Right ventricle myocardium inferior (tissue), 1 donor: ENCODE measurements at places on chromosomes 16 and 17.
A peak's percentile ranks its signal among the peaks of the same experiment; 100 is the strongest.

DNA sequence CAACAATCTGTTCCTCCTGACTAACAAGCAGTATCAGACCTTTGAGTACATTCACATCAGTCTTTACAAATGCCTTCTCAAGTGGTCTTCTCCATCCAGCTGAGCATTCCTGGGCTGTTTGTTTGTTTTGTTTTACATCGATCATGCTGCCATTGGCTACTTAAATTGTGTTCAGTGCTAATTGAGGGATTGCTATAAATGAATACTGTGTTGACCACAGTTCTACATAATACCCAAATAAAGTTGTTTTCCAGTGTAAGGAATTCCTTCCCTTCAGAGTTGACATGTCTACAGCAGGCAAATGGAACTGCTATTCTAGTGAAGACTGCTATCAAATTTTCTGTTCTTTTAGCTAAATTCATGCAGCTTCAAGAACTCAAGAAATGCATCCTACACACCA, 3.2 kb downstream of the CDH8 start:
- DNase-seq, result no peak

DNA sequence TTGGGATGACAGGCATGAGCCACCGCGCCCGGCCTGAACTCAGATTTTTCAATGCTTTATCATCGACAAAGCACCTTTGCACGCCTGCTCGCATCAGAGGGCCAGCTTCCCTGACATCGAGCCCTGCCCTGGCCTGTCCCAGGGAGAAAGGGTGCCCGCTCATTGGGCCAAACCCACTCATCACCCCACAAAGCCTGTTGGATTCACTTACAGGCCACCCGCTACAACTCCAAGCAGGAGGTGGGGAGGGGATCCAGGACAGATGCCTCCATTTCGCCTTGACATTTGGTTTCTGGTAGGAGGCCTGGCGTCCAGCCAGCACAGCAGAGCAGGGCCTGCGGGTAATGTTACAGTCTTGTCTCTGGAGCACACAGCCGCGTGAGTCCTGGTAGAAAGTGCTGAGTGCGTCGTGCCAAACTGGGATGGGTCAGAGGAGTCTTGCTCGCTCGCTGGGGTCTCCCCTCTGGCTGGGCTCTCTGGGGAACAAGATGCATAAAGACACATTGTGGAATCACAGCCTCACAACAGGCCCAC, 19.8 kb downstream of the SMTNL2 start:
- peak; percentile 92 for DNase-seq

DNA sequence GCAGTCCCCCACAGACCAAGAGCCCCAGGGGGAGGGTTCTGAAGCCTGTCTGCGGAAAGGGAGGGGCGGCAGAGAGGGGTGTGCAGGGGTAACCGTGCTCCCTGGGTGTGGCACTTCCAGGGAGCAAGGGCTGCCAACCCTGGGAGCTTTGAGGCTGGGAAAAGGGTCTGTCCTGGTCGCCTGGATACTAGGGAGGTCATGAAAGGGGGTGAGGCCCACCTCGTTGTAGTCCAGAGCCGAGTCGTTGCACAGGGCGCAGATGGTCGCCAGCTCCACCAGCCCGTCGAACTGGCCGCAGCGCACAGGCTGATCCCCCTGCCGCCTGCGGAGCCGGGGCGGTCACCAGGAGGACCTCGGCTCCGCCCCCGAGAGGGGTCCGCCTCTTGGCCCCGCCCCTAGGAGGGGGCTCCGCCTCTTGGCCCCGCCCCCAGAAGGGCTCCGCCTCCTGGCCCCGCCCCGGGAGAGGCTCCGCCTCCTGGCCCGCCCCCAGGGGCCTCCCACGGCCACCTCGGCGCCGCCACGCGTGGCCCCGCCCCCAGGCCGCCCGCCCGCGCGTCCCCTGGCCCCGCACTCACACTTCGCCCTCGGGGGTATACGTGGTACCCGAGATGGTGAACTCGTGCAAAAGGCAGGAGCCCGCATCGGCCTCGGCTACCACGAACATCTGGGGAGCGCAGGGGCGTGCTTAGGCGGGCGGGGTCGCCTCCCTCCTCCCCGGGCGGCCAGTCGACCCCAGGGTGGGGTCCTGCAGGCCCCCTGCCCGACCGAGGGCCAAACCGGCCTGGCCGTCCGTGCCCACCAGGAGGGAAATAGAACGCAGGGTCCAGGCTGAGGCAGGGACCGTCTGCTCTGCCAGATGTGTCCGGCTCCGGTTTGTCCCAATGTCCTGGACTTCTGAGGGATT, 19.5 kb downstream of the ATP2A3 start:
- no peak for DNase-seq

- no peak for DNase-seq
These were observed 125.5 kb downstream of the ZNF18 start for GRCh38 chr17:11871773-11872172.

GRCh38 chr17:28716740-28717577, 709 bp downstream of the RAB34 start:
- no peak for DNase-seq

DNA sequence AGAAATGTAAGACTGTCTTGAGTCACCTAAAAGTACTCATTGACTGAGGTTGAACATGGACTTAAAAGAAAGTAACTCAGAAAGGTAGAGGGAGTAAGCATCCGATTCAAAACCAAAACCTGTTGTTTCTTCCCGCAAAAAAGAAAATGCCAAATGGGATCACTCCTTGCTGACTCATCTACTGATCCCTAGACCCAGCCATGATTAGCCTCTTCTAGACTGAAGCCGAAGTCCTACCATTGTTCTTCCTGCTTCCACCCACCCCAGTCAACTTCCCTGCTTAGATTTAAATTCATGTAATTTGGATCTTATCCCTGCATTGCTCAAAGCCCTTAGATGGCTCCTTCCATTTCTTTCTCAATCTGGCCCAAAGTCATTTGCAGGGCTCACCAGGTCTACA, 760.5 kb upstream of the SOX9 start:
- DNase-seq, result no peak

DNA sequence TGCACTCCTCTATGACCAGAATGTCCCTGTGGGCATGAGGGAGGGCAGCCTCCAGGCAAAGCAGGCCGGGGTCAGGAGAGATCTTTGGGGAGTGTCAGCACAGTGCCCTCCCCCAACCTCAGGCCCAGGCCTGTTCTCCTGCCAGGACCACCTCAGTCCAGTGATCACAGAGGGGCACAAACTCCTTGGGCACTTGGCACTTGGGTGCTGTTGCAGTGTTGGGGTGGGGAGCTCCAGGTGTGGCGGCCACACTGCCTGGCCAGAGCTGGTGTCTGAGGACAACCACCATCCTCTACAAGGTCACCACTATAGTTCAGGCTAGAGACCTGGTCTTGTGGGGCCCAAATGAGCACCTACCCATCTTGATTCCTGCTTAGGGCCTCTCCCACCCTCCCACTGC, 37.2 kb downstream of the SMPD3 start:
- DNase-seq, result no peak

GRCh38 chr16:3014971-3015370, 2.2 kb downstream of the CLDN9 start:
- DNase-seq, result no peak

DNA sequence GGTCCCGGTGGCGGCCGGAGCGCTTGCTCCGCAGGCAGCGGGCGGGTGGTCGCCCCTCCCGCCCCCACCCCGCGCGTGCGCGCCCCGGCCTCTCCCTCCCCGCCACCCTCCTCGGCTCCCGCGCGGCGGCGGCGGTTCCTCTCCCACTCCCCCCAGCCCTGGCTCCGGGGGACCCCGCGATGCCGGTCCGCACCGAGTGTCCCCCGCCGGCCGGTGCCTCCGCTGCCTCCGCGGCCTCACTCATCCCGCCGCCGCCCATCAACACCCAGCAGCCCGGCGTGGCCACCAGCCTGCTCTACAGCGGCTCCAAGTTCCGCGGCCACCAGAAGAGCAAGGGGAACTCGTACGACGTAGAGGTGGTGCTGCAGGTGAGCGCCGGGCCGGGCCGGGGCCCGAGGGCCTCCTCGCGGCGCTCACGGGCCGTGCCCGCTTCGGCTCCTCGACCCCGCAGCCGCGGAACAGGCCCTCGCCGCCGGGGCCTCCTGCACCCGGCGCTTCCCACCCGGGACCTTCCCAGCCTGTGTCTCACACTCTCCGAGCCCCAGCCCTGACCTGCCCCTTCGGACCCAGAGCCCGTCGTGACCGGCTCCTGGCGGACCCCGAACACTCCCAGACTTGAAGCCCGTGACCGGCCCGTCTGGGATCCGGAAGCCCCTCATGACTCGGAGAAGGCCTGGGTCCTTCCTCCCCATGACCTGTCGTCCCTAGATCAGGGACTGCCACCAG, 490 bp downstream of the GID4 start:
- DNase-seq, result peak; percentile 79

- DNase-seq, result no peak
These were observed 259.9 kb upstream of the RPL38 start for GRCh38 chr17:73943416-73944110.

- DNase-seq, result no peak
These were observed at the start of gene HYDIN for GRCh38 chr16:71230122-71230845. Gene HYDIN, minus strand, starts transcription at chr16:71230722. Its CDS starts 43,827 bp downstream, at chr16:71186895.

DNA sequence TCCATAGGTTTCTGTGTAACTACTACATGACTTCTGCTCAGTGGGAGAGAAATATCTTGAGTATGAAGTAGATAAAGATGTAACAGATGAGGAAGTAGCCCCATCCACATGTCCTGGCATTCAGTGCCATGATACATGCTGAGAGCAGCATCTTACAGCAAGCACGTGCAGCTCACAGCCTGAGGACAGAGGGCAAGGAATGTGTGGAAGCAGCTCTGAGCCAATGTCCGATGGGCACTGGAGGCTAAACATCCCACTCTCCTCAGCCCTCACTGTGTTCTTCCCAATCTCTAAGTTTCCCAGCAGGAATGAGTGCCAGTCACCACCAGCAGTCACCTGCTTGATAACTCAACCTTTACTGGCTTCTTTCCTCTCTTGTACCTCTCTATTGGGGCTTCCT, 40.4 kb downstream of the CFDP1 start:
- DNase-seq, result no peak

DNA sequence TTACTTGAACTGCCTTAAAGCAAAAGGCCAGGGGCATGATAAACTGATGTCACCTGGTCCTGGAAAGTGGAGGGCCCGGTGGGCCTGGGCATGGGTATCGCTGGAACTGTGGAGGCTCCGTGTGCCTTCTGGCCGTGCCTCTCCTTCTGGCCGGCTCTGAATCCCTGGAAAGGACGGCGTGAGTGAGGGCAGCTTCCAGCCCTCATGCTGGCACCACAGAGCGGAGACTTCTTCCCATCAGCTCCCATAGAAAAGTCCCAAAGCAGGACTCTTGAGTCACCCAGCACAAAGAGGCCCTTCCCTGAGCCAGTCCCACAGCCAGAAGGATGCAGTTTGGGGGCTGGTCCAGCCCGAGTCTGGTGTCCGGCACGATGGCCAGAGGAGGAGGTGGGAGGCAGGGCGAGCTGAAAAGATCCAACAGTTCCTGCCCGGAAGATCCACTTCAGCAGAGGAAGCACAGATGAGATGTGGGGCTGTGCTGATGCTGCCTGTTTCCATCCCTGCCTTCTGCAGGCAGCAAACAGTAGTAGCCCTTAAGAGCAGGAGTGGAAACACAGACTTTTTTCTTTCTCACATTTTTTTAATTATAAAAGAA, 7.8 kb downstream of the GAA start:
- no peak for DNase-seq

- DNase-seq, result no peak
These were observed 158.3 kb upstream of the PLCG2 start for GRCh38 chr16:81620796-81621195.

DNA sequence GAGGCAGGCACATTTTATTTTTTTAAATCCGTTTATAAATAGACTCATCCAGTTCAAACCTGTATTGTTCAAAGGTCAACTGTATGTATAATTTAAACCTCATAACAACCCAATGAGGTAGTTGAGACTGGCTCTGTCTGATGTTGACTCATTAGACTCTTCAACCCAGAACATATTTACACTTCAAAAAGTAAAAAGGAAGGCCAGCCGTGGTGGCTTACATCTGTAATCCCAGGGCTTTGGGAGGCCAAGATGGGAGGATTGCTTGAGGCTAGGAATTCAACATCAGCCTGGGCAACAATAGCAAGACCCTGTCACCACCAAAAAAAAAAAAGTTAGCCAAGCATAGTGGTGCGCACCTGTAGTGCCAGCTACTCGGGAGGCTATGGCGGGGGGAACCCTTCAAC, 32.5 kb upstream of the DHRS7B start:
- DNase-seq, result no peak

DNA sequence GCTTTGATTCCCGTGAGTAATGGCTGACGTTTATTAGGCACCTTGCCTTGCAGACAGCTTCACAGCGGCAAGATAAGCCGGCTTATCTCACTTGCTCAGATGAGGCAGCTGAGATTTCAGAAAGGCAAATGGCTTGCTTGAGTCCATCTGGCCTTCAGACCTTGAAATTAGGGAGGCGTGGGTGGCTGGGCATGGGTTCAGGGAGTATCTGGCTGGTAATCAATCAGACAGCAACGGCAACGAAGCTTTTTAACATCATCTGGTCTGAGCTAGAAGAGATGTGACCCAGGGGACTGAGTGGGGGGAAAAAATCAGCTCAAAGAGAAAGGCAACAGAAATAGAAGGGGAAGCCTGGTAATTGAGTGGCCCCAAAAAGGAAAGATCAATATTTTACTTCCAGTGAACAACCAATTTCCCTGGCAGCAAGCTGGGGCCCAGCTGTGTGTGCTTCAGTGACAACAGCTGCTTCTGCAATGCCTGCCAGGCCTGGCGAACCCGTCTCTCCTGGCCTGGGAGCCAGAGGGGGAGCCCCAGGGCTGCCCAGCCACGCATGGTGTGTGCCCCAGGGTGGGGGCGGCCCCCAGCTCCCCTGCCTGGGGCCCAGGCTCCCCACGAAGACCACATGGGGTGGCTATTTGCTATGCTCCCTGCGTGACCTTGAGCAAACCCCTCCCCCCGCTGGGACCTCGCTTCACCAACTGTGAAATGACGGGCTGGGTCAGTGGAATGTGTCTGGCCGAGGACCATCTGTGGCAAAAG, 34.0 kb downstream of the RAB11FIP4 start:
- peak; percentile 74 for DNase-seq

- no peak for DNase-seq
These were observed 182.6 kb downstream of the C16orf78 start for GRCh38 chr16:49556249-49556605.

DNA sequence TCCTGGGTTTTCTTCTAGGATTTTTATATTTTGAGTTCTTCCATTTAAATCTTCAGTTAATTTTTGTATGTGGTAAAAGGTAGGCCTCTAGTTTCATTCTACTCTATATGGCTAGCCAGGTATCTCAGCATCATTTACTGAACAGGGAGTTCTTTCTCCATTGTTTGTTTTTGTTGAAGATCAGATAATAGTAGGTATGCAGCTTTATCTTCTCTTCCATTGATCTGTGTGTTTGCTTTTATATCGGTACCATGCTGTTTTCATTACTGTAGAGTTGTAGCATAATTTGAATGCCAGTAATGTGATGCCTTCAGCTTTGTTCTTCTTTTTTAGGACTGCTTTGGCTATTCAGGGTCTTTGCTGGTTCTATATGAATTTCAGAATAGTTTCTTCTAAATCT, 77.3 kb downstream of the USP22 start:
- DNase-seq, result no peak

- DNase-seq, result no peak
These were observed 179.2 kb downstream of the IRF8 start for GRCh38 chr16:86078121-86078600.

DNA sequence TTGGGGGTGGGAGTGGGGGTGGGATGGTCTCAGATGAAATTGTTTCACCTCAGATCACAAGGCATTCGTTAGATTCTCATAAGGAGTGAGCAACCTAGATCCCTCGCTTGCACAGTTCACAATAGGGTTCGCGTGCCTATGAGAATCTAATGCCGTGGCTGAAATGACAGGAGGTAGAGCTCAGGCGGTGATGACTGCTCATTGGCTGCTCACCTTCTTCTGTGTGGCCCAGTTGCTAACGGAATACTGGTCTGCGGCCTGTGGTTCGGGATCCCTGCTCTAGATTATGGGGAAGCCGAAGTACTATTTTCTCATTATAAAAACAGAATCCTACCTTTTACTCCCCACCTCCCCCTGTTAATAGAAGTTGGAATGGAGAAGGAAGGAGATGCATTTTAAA, 18.9 kb downstream of the CLTC start:
- no peak for DNase-seq
